CD4-positive, alpha-beta T cell treated with Interleukin-4 for 4 hours (primary cell): ENCODE measurements at places on chromosomes 5 and 9.
A peak's percentile ranks its signal among the peaks of the same experiment; 100 is the strongest.

- no peak for DNase-seq
These were observed 24.2 kb downstream of the HMCN2 start for GRCh38 chr9:130289711-130290241.

DNA sequence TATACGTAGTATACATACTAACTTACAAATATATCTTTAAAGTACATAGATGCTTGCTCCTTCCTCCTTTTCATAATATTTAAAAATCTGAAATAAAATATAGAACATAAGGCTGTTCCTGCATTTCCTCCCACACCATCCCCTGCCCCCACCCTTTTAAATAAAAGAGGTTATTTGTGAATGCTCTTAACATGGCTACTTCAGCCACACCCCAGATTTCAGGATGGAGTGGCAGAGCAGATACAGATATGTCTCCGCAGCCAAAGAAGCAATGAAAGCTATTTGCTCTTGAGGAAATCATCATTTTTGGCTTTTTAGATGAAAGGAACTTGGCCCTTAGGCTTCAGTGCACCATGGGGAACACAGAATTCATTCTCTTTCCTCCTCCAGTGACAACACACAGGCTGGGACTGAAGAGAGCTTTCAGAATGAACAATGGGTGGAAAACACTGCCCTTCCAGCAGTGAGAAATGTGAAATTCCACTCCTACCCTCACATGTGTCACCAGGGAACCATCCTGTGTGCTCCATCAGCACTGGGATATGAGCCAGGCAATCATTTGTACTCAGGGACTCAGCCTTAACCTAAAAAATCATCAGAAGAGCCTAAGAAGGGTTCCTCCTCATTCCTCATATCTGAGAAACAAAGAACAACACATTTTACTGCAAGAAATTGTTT lies 134.3 kb downstream of the PPP2R2B start:
- no peak for DNase-seq

- DNase-seq = no peak
These were observed 45.2 kb downstream of the RNF130 start for GRCh38 chr5:180026320-180026719.

DNA sequence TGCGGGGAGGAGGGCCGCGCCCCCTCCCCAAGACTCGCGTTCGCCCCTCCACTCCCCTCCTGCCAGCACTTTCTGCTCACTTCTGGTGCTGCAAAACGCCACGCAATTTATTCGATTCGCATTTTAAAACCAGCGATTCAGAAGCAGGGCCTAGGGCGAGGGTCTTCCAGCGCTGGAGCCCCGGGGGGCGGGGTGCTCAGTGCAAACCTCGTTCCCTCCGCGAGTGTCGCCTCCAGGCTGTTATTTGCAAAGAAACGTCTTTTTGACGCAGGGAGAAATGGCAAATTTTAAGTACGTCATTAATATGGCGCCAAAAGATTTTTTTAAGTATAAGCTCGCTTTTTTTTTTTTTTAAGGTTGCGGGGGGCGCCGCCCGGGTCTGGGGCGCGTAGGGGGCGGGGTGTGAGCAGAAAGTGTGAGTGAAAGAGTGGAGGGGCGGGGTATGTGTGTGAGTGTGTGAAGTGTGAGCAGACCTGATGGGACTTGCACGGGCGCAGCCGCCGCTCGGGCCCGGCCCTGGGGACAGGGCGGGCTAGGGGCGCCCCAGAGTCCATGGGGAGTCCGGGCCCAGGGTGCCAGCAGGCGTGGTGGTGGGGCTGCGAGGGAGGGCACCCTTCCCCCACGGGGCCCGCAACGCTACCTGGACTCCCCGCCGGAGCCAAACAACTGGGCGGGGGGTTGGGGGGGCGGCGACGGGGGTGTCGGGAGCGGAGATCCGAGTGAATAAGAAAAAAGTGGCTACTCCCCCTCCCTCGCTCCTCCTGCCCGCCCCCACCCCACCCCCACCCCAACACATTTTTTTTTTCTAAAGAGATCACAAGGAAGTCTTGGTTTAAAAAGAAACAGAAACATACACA lies at the start of gene JADE2:
JADE2 (plus strand) TSS at position 845 of the 857 bp plus-strand sequence. CDS start 10,188 bp downstream, outside the sequence.
- DNase-seq = peak; percentile 93

DNA sequence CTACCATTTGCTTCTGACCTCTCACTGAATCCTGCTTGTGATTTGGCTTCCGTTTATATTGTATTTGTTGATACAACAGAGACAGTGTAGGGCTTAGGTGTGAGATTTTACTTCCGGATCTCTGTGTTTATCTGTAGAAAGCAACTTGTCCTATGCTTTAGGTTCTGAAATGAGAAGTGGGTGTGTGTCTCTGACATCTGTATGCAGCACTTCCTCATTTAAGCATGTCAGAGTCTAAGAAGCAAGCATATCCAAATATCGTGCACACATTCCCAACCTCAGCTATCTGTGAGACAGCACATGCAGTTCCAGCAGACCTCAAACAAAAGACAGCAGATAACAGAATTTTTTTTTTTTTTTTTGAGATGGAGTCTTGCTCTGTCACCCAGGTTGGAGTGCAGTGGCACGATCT lies 16.3 kb downstream of the KLF9 start:
- peak; percentile 68 for DNase-seq

- DNase-seq = no peak
These were observed 1062.6 kb downstream of the NR2F1-AS1 start for GRCh38 chr5:92518318-92518904.

GRCh38 chr5:83524345-83524744 lies 52.8 kb downstream of the VCAN start:
- DNase-seq = no peak

GRCh38 chr9:382383-382782 lies 167.7 kb downstream of the DOCK8 start:
- DNase-seq = no peak
